Activated CD4-positive, alpha-beta T cell treated with anti-CD3 and anti-CD28 coated beads for 4 hours (primary cell): ENCODE measurements at places on chromosomes 4 and X.

GRCh38 chr4:126012691-126013290 lies 698.0 kb downstream of the FAT4 start:
- DNase-seq, result no peak

GRCh38 chrX:39654183-39654925 lies 443.4 kb downstream of the BCOR start:
- no peak for DNase-seq

DNA sequence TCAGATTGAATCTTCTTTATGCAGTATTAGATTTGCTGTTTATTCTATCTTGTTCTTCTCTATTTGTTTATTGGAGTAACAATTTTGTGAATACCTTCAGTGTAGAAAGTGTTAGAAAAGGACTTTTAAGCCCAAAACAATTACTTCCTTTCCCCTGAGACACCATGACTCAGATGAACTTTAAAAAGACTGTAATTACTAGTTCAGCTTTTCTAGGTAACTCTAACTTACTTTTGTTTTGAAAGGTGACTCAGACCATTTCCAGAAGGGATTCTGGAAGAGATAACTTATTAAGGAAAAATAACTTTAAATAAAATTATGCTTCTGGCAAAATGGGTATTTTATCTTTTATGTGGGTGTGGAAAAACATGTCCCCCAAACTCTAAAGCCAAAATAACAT lies 561.5 kb upstream of the PCDH10 start:
- DNase-seq, result no peak

GRCh38 chr4:181599134-181599533 lies 644.1 kb upstream of the TENM3 start:
- no peak for DNase-seq

DNA sequence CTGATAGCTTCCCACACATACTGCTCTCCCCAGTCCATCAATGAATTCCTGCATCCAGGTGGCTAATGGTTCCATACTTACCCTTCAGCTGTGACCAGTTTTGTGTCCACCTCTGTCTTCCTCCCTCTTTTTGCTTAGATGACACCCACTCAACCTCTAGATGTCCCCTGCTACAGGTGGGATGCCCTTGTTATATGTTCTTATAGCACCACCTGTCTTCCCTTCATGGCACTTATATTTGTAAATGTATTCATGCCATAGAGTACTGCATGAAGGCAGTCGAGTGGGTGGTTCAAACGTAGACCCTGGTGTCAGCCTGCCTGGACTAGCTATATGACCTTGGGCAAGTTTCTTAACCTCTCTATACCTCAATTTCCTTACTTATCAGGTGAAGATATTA lies 6.5 kb upstream of the USP46 start:
- no peak for DNase-seq

- DNase-seq, result no peak
Measured at GRCh38 chr4:155889031-155889793, 14.3 kb upstream of the TDO2 start.

- no peak for DNase-seq
Measured at GRCh38 chr4:19945979-19946380, 305.7 kb upstream of the SLIT2 start.

- DNase-seq, result no peak
Measured at GRCh38 chr4:121176082-121176934, 12.2 kb upstream of the TNIP3 start.

- DNase-seq, result no peak
Measured at GRCh38 chrX:73916931-73917667, 354.1 kb downstream of the CHIC1 start.

- DNase-seq, result no peak
Measured at GRCh38 chr4:15913631-15913970, 24.9 kb downstream of the FGFBP1 start.

- DNase-seq, result no peak
Measured at GRCh38 chr4:13642170-13642950, 14.8 kb upstream of the BOD1L1 start.

DNA sequence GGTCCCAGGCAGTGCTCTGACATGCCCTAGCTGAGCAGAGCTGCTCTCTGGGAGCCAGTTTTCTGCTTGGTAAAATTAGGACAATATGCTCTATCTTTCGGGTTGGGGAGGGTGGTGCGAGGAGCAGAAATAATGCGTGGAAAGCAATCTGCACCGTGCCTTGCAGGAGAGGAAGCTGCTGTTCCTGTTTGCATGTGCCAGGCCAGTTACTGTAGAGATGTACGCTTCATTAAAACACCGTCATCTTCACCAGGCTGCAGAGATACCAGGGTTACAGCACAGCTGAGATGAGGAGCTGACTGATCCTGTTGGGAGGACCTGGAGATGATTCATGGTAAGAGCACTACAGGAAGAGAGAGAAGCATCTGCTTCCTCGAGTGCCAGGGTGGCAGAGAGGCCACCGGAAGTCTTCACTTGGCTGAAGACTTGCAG lies 29.5 kb upstream of the IRF2 start:
- DNase-seq, result no peak

- DNase-seq, result no peak
Measured at GRCh38 chr4:105572296-105572695, 19.9 kb downstream of the ARHGEF38 start.

DNA sequence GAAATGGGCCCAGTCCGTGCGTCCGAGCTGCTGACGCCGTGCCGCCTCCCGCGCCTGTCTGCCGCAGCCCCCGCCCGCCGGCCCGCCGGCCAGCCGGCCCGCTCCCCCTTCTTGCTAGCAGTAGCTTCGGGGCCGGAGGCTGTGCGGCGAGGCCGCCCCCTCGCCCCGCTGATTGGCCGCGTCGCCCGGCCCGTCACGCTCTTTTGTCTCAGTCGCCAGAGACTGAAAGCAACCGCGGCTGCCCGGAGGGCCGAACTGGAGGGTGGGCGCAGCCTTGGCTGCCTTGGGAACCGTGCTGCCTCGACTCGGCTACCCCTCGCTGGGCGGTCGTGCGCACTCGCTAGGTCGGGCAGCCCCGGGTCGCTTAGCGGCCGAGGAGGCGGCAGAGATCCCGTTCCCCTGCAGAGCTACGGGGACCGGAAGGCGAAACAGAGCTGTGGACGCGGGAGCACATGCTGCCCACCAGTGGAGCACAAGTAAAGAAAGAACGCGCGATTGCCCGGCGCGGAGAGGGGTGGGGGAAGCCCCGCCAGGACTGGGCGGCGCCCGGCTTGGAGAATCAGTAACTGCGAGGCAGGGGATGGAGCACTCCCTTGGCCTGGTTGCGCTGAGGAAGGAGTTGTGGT lies at the start of gene ZCCHC18:
Gene ZCCHC18 (plus strand): TSS at position 198 of the 626 bp plus-strand sequence. CDS start 1,589 bp downstream, outside the sequence.
- peak; percentile 12 for DNase-seq

- DNase-seq, result no peak
Measured at GRCh38 chrX:153888344-153888743, 2.4 kb upstream of the L1CAM start.

DNA sequence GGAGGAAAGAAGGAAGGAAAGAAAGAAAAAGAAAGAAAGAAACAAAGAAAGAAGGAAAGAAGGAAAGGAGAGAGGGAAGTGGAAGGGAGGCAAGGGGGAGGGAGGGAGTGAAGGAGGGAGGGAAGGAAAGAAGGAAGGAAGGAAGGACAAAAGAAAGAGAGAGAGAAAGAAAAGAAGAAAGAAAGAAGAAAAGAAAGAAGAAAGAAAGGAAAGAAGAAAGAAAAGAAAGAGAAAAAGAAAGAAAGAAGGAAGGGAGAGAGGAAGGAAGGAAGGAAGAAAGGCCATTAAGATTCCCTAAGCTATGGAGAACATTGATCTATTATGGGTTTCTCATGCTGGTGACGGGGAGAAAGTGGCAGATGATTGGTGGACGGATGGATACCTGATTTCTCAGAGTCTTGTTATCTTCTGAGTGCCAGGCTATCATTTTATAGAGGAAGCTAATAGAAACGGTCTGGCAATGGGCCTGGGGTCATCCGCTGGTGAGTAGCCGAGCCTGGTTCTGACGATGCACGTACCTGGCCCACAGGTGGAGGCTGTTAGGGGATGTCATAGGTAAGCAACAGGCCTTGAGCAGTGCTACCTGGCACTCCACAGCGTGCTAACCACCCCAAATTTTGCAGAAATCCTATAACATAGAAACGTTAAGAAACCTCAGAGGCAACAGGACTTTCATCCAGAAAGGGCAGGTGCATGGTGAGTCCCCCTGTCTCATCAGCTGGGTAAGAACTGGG lies 142.9 kb downstream of the SHOX start:
- no peak for DNase-seq

- DNase-seq, result no peak
Measured at GRCh38 chr4:37138789-37139188, 105.8 kb upstream of the NWD2 start.

DNA sequence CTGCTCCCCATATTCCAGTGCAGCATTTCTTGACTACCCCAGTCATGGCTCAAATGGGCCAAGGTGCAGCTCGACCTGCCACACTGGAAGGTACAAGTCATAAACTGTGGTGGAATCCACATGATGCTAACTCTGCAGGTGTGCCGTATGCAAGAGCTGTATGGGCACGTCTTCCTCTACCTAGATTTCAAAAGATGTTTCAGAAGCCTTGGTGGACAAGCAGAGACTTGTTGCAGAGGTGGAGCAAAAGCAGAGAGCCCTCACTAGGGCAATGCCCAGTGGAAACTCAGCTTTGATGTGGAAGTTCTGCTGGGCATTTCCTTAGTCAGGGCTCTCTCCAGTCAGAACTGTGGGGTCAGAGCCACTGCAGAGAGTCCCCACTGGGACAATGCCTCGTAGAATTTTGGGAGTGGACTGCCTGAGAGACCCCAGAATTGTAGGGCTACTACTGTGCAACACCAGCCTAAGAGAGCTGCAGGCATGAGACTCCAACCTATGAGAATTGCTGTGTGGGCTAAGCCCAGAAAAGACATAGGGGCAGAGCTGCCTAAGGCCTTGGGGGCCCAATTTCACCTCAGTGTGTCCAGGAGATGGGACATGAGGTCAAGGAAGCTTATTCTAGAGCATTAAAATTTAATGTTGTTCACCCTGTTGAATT lies 65.7 kb downstream of the BEX3 start:
- DNase-seq, result no peak

- DNase-seq, result no peak
Measured at GRCh38 chr4:107734120-107734519, 14.1 kb upstream of the PAPSS1 start.
